ENCODE measurements at places on chromosomes 3 and 15. TPM values are rescaled to one million over a fixed set of nuclear protein-coding genes. Genes with fewer than 3 reads are reported as not detected.

SLC22A14 gene
- total RNA-seq, result not detected

RTP4 gene
- not detected for total RNA-seq

PLIN1 gene
- total RNA-seq, result 0.70 TPM

ADAMTSL3 gene
- 1.1 TPM for total RNA-seq

GNAI2 gene
- 181 TPM for total RNA-seq

CYP19A1 gene
- total RNA-seq, result not detected

HES1 gene
- total RNA-seq, result 65.9 TPM

EFHB gene
- total RNA-seq, result 0.46 TPM

GRCh38 chr15:101641894-101642293 lies 10.3 kb downstream of the TM2D3 start:
- DNase-seq, result no peak

- no peak for DNase-seq
These were observed 35.3 kb downstream of the FSIP1 start for GRCh38 chr15:39747326-39747725.

- no peak for DNase-seq
These were observed 62.7 kb upstream of the SLCO3A1 start for GRCh38 chr15:91790836-91791235.

- DNase-seq, result no peak
These were observed 71.7 kb upstream of the AGTR1 start for GRCh38 chr3:148625991-148626390.

DNA sequence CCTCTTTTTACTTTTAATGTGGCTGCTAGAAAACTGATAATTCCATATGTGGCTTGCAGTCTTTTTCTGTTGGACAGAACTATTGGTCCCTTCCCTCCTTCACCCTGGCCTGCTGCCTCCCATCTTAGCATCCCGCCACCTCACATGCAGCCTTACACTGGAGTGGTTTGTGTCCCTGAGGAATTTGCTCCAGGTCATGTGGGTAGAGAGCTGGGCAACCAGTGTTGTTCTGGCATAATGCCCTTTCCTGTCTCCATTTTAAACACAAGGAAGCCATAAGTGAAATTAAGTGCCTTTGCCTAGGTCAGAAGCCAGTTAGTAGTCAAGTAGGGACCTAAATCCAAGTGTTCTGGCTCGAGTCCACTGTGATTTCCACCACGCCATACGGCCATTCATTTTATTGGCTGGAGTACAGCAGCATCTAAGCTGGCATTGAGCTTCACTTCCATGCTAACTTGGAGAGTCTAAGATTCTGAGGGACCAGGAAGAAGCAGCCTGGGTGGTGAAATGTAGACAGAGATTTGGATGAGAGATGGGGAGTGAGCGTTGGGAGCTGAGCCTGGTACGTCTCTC lies 46.0 kb upstream of the PLXNA1 start:
- DNase-seq, result no peak

GRCh38 chr3:122102191-122102935 lies 47.2 kb downstream of the CD86 start:
- no peak for DNase-seq

GRCh38 chr3:111810909-111811308 lies 48.2 kb upstream of the PHLDB2 start:
- DNase-seq, result no peak

DNA sequence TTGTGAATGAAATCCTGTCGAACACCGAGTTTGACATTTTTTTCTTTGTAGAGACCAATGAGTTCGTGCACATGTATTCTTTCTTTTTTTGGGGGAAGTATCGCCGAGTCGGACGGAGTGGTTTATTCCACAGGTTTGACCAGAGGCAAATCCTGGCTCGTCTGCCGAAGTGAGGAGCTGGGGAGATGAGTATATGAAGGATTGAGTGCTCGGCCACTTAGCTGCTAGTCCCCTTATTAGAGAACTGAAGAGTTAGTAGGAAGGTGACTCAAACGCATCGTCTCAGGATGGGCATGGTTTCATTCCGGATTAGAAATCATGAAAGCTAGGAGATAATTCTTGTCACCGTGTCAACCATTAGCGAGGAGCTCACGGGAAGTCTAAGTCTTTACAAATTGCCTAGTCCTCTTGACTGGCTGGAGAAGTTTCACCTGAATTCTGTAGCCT lies 154.7 kb upstream of the GOLIM4 start:
- no peak for DNase-seq

- DNase-seq, result no peak
These were observed 582.8 kb upstream of the BCHE start for GRCh38 chr3:166420071-166420470.

GRCh38 chr3:128504963-128505730 lies 12.1 kb upstream of the GATA2 start:
- no peak for DNase-seq

GRCh38 chr15:67127331-67127664 lies 61.9 kb downstream of the SMAD3 start:
- no peak for DNase-seq

DNA sequence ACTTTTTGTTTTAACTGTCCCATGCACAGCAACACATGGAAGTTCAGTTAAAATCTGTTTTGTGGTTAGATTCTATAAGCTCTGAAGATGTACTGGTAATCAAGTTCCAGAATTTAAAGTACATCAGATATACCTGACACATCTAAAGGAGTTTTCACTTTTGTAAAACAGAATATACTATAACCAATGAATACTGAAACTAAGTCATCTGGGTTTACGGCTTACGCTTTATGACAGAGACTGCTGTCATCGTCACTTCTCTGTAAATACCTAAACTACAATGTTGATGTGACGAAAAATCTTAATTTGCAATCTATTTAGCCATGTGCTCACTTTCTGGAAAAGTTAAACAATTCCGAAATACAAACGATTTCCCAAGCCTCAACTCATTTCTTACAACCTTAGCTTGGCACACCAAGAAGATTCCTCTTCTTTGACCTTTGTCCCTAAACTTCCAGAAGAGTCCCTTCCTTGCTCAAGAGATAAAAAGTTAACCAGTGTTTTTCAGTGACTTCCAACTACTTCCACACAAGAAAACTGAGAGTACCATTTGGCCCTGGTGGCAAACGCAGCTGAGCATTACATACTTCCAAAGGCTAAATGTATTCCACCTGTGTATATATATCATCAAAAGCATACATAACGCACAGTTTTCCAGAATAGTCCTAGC lies 56.8 kb upstream of the NEK10 start:
- no peak for DNase-seq

DNA sequence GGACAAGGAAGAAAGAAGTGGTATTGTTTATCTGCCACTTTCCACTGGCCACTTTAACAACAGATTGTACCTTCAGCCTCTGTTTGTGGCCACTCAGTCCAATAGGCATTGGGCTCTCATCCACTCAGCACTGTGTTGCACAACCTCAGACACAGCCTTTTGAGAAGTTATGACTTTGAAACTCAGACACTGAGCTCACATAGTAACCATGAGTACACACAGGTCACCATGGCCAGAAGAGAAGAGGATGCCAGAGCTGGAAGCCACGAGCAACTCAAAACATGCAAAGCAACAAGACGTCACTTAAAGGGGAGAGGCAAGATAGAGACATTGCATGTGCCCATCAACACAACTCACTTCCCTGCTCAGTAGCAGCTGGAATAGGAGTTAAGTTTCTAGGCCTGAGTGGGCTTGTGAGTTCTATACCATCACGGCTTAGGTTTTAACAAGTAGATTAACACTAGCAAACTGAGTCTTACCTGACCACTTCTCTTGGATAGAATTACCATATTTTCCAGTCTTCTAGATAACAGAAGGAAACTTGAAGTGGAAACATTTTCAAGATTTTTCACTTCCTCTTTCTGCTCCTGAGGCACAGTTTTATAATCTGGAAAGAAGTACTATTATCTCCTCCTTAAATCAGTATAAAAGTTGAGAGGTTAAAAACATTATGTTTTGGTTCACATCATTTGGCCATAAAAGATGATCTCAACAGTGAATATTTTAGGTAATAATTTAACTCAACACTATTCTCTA lies 103.5 kb downstream of the IMPG2 start:
- DNase-seq, result no peak

DNA sequence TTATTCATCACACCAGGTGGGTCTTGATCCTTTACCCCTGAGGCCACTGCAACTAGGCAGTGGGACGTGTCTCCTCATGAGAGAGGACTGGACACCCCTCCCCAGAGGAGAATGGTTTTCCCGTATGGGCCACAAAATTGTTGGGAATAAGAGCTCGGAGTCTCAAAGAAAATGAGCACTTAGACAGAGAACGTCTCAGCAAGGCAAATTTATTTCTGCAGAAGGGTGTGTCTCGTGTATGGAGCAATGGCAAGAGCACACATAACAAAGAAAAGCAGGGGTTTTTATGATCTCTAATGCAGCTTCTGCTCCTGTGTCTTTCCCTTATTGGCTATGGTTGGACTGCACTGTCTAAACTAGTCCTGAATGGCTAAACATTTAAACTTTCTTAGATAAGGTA lies 803.5 kb downstream of the PLOD2 start:
- no peak for DNase-seq

DNA sequence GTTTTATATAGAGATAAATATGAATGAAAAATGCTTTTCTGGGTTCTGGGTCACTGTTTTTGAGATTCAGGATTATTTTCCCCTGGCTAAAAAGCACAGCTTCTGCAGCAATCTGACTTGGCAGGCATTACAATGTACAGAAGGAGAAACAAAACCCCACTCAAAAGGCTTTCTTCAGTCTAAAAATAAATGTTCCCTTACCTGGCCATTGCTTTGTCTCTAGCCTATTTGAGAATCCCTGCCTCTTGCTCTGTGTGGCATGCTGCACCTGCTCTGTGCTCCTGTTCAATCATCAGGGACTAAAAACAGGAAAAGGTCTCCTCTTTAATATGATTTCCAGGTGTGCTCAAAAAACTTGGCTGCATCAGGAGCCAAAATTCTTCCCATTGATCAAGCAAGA lies 187.4 kb upstream of the STAC start:
- DNase-seq, result no peak

DNA sequence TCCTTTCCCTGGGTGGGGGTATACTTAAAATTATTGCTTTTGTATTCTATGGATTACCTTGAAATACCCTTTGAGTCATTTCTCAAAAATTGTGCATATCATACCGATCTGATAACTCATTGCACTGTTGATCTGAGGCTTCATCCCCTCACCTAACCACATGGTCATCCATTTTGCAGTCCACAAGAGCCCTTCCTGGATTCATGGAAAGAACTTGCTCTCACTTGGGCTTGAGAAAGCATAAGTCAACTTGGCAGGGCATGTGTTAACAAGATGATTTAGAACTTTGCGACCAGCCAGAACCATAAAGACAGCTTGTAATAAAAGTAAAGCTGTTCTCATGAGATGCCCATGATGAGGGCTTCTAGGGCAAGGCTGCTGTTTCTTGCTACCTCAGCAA lies 22.2 kb downstream of the MME start:
- DNase-seq, result no peak

- DNase-seq, result no peak
These were observed 50.3 kb upstream of the PLSCR5 start for GRCh38 chr3:146655333-146655996.

GRCh38 chr3:186931532-186932280 lies 1.4 kb downstream of the ST6GAL1 start:
- peak; percentile 57 for DNase-seq

DNA sequence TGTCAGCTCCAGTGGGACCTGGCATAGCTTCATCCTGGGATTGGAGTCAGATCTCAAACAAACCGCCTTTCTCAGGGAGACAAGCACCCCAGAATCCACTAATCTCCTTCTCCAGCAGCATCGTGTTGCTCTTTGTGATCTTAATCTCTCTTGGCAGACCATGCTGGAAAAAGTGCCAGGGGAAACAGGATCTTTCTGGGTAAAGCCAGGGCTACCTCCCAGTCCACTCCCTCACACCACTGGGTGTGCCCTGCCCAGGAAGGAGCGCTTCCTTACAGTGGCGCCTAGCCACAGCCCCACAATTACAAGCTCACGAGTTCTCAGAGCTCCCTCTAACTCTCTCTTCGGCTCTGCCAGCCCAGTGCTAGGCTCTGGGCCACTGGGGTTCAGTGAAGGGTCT lies 32.2 kb downstream of the RPLP1 start:
- no peak for DNase-seq
